Midbrain (tissue), 1 donor: ENCODE measurements at places on chromosomes 2 and 18.
A peak's percentile ranks its signal among the peaks of the same experiment; 100 is the strongest.

DNA sequence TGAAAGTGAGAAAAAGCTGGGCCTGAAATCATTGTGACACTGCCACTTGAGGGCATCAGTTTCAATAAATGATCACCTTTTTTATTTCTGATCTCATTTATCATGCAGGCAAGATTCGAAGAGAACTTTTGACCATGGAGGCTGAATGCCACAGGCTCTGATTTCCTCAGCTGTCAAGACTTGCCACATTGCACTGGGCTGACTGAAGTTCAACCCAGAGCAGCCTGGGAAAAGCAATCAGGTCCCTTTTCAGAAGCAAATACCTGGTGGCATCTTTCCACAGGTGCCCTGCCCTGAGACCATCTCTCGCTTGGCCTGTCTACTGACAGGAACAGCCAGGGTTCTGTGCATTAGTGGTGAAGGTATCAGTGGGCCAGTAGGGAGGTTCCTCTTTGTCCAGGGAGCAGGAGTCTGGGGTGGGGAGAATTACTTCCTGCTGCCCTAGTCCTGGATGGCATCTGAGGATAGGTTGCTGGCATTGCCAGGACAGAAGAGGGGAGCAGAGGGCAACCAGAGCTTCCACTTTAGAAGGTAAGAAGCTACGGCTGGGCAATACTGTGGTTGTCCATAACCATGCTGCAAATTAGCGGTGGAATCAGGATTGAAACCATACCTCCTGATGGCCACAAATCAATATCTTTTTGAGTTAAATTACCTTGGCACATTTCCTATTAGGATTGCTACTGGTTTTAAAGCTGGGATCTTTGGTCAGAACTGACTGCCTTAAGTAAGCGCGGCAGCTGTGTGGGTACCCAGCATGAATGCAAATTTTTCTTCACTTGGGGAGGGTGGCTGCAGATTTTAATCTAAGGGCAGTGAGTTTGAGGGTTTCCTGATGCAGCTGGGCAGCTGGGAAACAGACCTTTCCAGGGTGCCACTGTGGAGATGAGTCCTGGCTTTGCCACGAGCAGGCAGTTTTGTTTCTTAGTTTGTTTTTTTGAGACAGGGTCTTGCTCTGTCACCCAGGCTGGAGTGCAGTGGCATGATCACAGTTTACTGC is 394.5 kb downstream of the ALK start:
- DNase-seq: no peak

GRCh38 chr2:144801766-144802165 is 281.8 kb upstream of the ZEB2 start:
- no peak for DNase-seq

- DNase-seq: no peak
Measured at GRCh38 chr2:188628989-188629752, 337.5 kb downstream of the GULP1 start.

GRCh38 chr18:46657115-46657955 is at the start of gene LOXHD1:
Gene LOXHD1, minus strand, starts transcription at chr18:46657220. Its CDS starts 187 bp downstream, at chr18:46657033.
- no peak for DNase-seq

GRCh38 chr2:101991721-101992145 is at the start of gene IL1R2:
Gene IL1R2, plus strand, starts transcription at chr2:101991960. Its CDS starts 16,616 bp downstream, at chr2:102008576.
- DNase-seq: no peak

DNA sequence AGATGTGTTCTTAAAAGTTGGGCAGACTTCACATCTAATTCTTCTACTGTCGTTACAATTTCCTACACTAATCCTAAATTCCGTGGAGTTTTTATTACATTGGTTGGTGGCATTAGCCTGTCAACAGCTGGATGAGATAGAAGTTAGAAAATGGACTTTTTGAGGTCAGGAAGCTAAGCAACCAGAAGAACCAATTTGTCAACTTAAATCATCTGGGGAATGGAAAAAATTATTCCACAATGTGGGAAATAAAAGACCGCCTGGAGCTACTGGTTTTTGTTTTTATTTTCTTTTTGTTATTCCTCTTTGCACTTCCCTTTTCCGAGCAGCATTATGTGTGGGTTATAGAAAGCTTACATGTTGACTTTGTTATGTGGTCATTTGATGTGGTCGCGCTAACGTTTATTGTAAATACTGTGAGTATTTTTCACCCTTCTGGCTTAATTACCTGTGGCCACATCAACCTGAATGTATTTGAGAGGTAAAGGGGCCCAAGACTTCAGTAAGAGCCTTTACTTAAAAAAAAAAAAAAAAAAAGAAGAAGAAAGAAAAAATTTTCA is 75.3 kb downstream of the PTPRM start:
- no peak for DNase-seq

- no peak for DNase-seq
Measured at GRCh38 chr2:7703048-7703447, 785.8 kb downstream of the RNF144A start.

DNA sequence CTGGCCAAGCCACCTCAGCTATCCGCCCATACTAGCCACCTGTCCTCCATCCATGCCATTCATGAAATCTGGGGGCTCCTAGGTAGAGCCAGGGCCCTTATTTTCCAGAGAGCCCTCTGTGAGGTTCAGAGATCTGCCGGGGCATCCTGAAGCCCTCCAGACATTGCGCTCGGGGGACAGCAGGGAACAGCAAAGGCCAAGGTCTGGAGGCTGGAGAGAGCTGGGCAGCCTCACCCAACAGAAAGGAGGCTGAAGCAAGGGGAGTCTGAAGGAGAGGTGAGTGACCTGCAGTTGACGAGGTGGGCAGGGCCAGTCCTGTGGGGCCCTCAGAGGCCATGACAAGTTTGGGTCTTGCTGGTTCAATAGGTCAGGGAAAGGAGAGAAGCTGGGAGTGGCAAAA is 8.6 kb upstream of the DES start:
- no peak for DNase-seq

DNA sequence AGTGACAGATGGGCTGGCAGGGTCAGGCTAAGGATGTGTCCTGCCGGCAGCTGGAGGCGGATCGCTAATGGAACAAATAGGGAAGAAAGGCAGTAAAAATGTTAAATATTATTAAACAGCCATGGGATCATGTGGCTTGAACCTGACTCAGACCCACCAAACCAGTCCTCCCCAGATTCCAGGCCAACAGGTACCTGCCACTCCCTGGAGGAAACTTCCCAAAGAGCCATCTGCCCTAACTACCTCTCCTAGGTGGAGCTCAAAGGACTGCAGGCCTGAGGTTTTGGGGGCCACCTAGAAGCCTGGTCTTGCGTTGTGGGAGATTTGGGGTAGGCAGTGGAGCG is 34.3 kb downstream of the CIB4 start:
- no peak for DNase-seq

DNA sequence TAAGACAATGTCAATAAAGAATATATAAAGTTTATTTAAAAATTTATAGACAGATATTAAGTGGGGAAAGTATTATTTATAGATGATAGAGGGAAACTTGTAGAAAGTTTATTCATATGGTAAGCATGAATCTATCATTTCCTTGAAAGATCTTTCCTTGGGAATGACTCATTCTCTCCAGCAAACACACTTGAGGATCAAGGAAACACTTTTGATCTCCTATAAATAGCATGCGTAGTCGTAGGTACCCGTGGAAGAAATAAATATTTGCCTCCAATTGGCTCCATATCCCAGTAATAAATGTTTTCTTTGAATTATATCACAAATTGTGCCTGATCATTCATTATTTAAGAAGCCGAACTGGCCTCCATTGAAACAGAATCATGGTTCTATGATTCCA is 483.4 kb downstream of the RNF144A start:
- no peak for DNase-seq

DNA sequence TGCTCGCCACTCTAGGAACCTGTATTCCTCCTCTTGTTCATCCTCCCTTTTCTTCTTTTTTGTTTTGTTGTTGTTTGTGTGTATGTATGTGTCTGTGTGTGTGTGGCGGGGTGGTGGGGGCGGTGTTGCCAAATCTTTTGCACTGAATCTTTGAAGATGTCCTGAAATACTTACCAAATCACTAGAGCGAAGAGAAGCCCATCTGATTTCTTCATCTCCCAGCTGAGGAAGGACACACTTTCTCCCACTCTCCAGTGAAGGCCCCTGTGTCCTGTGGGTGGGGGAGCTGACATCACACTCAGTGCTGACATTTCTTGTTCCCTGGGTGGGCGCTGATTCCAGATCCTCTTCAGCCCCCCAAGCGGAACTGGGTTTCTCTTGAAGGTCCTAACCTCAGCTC is 74.5 kb downstream of the NEDD4L start:
- DNase-seq: no peak

- no peak for DNase-seq
Measured at GRCh38 chr18:35289727-35290093, 319 bp downstream of the ZSCAN30 start.

GRCh38 chr2:39422700-39423099 is 14.4 kb downstream of the MAP4K3 start:
- no peak for DNase-seq

DNA sequence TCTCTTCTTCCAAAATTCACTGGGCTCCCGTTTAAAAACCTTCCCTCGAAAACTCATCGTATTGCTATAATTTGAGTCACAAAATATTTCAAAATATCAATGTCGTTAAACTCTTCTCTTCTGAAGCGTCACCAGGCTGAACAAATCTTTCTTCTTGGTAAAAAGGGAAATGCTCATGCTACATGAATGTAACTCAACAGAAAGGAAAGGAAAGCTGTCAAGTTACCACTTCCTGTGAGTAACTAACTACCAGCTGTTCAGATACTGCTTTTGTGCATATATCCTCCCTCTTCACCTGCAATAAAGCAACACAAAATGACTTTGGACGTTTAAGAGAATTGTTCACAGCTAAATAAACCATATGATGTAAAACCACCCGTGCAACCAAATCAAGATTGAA is 95.4 kb downstream of the DOCK10 start:
- no peak for DNase-seq

GRCh38 chr2:98849113-98849512 is 86.9 kb downstream of the CRACDL start:
- DNase-seq: no peak

DNA sequence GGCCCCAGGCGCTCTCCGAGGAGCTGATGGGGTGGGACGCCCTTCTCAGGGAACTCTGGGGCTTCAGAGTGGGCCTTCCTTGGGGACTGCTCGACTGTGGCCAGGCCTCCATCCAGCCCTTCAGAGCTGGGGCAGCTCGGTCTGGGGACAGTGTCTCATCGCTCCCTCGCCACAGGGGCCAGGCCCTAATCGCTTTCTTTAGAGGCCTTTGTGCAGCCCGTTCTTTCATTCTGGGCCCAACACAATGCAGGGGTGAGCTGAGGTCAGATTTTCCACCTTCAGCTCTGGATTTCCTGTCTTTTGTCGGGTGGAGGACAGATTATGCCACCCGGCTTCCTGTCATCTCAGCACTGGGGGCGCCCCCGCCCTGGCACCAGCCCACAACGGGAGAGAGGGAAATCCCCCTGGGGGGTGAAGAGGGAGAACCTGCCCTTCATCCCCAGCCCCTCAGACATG is 25.2 kb downstream of the MYCN start:
- no peak for DNase-seq

GRCh38 chr2:69043736-69044400 is 30.9 kb downstream of the ANTXR1 start:
- no peak for DNase-seq

DNA sequence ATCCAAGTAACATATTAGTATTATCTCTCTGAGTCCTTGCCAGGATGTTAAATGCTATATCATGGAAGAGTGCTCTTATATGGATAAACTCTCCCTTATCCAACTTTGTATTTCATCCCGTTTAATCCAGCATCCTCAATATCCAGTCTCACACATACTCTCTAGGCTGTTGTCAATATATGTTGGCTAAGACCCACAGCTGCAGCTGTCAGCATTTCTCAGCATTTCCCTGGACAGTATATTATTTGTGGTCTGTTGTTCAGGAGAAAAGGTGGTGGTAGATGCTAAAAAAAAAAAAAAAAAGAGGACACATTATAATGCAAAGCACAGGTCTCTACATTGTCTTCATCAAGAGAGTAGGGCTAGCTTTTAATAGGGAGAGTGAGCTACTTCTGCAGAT is 1368.0 kb upstream of the ZEB2 start:
- DNase-seq: no peak

- no peak for DNase-seq
Measured at GRCh38 chr18:54294274-54294673, 25.0 kb downstream of the POLI start.

DNA sequence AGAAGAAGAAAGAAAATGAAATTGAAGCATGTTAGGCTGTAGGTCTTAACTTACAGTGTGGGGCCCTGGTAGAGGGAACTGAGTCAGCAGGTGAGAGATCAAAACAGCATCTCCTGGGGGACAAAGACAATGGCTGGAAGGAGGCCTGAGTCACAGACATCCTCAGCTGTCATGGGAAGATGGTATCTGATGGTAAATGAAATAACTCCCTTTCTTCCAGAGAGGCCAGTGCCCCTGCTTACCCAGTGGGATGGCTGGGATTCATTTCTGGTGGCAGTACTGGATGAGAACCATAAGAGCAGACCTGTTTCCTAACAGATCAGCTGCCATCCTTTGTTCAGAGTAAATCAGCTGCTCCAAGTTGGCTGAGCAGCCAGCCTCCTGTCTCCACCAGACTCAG is 251.3 kb upstream of the EPAS1 start:
- DNase-seq: no peak

DNA sequence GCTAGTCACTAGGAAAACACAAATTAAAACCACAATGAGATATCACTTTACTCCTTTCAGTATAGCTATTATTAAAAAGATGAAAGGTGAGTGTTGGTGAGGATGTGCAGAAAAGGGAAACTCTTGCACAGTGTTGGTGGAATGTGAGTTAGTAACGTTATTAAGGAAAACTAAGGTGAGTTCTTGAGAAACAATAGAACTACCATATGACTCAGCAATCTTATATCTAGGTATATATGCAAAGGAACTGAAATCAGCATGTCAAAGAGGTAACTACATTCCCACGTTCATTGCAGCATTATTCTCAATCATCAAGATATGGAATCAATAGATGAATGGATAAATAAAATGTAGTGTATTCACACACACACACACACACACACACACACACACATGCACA is 117.3 kb upstream of the HNMT start:
- no peak for DNase-seq

DNA sequence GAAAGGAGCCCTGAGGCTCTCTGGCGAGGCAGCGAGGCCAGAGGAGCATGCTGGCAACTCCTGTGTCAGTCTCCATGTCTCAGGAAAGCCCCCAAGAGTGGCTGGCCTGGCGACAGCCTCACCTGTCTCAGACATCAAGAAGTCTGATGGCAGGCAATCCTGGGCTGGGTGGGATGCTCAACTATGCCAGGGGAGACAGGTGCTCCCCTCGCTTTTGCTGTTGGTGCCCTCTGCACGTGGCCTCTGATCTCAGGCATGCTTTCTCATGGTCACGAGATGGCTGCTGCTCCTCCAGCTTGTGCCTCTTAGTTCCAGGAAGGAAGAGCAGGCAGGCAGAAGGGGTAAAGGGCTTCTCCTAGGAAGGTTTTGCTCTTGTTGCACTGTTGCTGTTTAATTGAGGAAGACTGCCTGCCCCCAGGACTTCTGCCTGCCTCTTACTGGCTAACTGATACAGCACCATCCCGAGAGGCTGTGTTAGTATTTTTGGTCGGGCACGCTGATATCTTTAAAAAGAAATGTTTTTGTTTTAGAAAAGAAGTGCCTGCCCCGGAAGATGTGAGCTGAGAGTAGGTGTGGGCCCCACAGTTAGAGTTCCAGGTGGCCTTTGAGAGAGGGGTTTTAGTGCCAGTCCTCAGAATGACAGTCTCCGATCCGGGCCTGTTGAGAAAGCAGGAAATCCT is 344.8 kb upstream of the HS6ST1 start:
- DNase-seq: no peak

GRCh38 chr2:233449081-233449901 is 95.0 kb downstream of the DGKD start:
- peak; percentile 36 for DNase-seq

GRCh38 chr2:118521272-118521671 is 326.2 kb downstream of the EN1 start:
- DNase-seq: no peak

- DNase-seq: peak; percentile 52
Measured at GRCh38 chr2:169828141-169828811, 1.0 kb downstream of the UBR3 start.

GRCh38 chr2:203733684-203734083 is 27.2 kb downstream of the CD28 start:
- DNase-seq: no peak
